ENCODE measurements at places on chromosomes 4 and X.

GRCh38 chr4:4490041-4490440 lies 51.8 kb downstream of the STX18 start:
- no peak for DNase-seq

- no peak for DNase-seq
Observed at GRCh38 chr4:8241895-8242696, 27.5 kb upstream of the HTRA3 start.

- DNase-seq, result no peak
Observed at GRCh38 chr4:76055016-76055415, 19.1 kb upstream of the CXCL11 start.

DNA sequence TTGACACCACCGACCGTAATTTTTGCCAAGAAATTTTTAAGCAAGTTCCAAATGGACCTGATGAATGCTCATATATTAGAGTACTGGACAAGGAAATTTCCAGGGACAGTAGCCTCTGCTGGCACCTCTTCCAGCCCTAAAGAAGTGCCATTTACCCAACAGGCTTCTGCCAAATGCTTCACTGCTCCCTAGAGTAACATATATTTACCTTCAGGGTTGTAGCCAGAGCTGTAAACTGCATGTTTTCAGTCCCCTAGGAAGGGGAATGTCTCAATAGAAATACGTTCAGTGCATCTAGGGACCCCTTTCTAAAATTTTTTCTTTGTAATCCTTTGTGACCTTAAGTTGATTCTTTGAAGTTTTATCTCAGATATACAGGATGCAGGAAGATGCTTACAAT lies 143.1 kb upstream of the SMAD1 start:
- DNase-seq, result no peak

- DNase-seq, result no peak
Observed at GRCh38 chr4:57151481-57151880, 41.3 kb upstream of the IGFBP7 start.
